ENCODE measurements at places on chromosomes 7 and 10.

- no peak for DNase-seq
Observed at GRCh38 chr7:147798001-147798400, 792.6 kb upstream of the C7orf33 start.

DNA sequence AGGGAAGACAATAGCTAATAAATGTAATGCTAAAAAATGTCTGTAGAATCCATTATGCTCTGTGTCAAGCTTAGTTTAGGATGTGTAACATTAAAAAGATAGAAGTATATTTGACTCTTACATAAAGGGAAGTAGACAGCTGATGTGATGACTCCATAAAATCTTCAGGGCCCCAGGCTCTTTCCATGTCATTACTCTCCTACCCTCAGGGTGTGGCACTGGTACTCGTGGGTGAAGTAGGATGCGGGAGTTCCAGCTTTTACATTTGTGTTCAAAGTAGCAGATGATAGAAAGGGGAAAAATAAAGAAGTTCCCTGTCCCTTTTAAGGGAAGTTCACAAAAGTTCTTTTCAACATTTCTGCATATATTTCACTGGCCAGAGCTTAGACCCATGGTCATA lies 157.1 kb downstream of the TSPAN12 start:
- DNase-seq = no peak

GRCh38 chr7:131878777-131879176 lies 322.3 kb upstream of the PODXL start:
- DNase-seq = no peak

- no peak for DNase-seq
Observed at GRCh38 chr7:48421357-48421756, 250.1 kb downstream of the ABCA13 start.
